ENCODE measurements at places on chromosomes 7 and 10.

- DNase-seq, result no peak
Observed at GRCh38 chr10:81146436-81146835, 608.7 kb downstream of the SH2D4B start.

GRCh38 chr7:156009569-156009968 is 197.3 kb upstream of the SHH start:
- no peak for DNase-seq

DNA sequence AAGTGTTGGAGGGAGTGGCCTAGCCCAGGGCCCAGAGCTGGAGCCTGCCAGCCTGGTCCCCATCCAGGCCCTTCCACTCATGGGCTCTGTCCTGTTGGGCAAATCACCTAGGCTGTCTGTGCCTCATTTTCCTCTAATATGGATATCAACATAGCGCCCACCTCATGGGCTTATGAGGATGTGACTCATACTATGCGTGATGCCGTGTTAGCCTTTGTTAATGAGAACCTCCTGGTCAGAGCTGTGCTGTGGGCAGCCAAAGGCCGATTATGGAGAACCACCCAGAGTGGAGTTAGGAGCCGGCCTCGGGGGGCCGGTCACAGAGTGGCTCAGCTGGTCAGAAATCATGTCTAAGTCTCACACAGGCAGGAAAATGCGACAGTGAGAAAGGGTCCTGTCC is 306.4 kb downstream of the PAXIP1 start:
- no peak for DNase-seq

- no peak for DNase-seq
Observed at GRCh38 chr10:106971411-106971831, 193.1 kb downstream of the SORCS1 start.

DNA sequence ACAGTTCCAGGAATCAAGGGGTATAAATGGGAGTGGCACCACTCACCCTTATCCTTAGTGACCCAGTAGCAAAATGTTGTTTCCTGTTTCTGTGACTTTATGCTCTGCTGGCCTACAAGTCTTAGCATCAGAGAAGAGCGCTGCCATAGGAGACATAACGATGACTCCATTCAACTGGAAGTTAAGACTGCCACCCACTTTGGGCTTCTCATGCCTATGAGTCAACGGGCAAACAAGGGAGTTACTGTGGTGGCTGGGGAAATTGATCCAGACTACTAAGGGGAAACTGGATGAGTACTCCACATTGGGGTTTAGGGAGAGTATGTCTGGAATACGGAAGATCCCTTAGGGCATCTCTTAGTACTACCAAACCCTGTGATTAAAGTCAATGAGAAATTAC is 40.6 kb upstream of the PIK3CG start:
- peak; percentile 61 for DNase-seq

GRCh38 chr10:128036011-128036615 is 90.1 kb downstream of the MKI67 start:
- peak; percentile 26 for DNase-seq

GRCh38 chr7:152504367-152504766 is 68.6 kb upstream of the KMT2C start:
- DNase-seq, result peak; percentile 25

DNA sequence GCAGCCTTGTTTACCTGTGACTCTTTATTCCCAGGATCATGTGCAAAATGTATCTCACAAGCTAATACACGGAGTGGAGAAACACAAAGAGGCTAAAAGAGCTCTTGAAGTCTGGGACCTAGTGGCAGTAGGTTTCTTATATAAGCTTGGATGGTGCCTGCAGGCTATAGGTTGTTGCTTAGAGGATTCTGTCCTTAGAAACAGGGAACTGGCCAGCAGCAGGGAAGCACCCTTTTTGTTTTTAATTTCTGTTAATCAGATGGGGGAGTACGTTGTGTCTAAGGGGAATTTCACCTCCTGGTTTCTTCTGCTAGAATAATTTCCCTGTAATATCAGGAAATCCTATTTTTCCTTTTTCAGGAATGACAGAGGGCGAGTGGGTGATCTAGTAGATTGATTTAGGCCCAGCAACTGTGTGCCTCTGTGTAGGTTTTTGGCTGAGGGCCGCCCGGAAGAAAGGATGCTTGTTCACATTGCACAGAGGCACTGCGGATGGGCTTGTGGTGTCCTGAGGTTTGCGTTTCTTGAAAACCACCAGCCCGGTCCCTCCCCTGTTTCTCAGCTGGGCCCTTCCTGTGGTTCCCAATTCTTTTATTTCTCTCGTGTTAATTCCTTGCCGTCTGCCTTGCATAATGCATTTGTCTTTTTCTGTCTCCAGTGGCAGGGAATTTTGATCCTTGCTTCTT is 158.0 kb downstream of the CAMK1D start:
- DNase-seq, result no peak

DNA sequence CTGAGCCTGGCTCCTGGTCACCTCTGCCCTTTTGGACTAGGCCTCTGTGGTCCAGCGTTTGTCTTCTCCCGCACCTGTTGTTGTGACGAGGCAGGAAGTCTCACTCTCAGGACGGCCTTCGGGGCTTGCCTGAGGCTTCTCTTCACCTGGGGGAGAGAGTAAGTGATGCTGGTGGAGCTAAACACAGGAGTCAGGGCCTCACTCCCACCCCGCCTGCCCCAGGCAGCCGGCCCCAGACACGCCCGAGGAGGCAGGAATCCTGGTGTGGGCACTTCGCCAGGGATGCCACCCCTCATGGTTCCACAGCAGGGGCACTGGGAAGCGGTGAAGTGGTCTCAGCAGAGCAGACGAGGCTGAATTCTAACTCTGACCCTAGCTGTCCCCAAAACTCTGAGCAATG is 42.4 kb downstream of the IL2RA start:
- no peak for DNase-seq

GRCh38 chr7:151312356-151312755 is 29.3 kb upstream of the NUB1 start:
- no peak for DNase-seq

- peak; percentile 19 for DNase-seq
Observed at GRCh38 chr10:86225103-86225782, 141.4 kb downstream of the GRID1 start.

- no peak for DNase-seq
Observed at GRCh38 chr10:89214566-89215165, 7.5 kb upstream of the CH25H start.

- DNase-seq, result no peak
Observed at GRCh38 chr10:127118034-127118433, 78.4 kb downstream of the INSYN2A start.

DNA sequence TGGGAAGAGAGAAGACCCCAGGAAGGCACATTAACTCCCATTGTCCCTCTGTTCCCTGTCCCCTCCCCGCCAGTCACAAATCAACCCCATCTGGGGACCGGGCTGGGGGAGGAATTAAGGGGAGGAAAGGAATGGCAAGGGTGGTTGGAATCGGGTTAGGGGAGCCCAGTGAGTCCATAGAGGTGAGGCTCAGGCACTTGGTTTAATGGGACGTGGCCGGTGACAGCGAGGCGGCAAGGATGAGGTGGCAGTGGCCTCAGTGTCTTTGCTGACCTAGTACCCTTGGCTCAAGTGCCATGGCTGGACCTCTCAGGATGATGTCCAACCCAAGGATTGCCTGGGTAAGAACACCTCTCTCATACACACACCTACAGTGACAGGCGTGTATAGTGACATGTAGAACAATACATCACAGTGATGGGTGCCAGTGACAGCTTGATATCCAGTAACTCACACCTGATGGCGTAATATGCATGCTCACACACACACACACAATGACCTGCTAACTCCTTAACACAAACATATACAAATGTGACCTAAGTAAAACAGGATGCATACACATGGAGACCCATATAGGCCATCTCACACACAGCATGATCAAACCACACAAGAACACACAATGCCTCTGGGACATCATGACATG is 12.3 kb downstream of the KCNIP2 start:
- no peak for DNase-seq

- no peak for DNase-seq
Observed at GRCh38 chr7:151261529-151261928, 13.0 kb upstream of the SMARCD3 start.

DNA sequence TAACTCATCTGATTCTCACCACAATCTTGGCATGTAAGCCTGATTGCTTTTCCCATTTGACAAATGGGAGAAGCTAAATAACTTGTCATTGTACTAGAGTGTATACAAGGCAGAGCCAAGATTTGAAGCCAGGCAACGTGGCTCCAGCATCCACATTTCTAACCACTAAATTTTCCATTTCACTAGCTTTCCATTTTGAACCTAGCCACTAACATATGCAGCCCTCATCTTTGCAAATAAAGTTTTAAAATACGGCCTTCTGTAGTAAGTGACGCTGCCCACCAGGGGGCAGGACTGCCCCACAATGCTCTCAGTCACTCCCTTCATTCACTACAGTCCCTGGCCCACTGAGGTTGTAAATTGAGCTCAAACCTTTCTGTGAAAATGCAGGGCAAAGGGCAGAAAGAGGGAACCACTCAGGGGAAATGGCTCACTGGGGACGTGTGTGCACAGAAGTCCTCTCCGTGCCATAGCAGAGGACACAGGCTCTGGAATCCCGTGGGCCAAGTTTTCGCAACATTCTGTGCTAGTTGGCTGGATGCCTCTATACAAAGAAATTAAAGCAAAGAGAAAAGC is 315.7 kb downstream of the TNS3 start:
- DNase-seq, result peak; percentile 69
